ENCODE measurements at places on chromosomes 7 and 10.

DNA sequence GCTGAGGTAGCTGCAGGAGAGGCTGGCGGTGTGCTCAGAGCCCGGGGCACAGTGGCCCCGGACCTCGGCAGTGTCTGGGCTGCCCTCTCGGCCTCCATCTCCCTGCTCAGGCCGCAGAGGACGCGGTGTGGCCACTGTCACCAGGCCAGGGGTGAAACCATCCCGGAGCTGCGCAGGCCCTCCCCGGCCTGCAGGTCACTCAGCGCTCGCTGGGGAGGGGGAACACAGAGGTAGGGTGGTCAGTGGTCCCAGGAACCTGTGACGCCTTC, 49.8 kb upstream of the DAGLB start:
- DNase-seq: no peak

GRCh38 chr7:2033586-2034135, 199.1 kb downstream of the MAD1L1 start:
- DNase-seq: no peak

- no peak for DNase-seq
These were observed 29.5 kb upstream of the SLC29A3 start for GRCh38 chr10:71289421-71290130.

GRCh38 chr10:90269699-90270098, 568.3 kb downstream of the KIF20B start:
- DNase-seq: no peak

DNA sequence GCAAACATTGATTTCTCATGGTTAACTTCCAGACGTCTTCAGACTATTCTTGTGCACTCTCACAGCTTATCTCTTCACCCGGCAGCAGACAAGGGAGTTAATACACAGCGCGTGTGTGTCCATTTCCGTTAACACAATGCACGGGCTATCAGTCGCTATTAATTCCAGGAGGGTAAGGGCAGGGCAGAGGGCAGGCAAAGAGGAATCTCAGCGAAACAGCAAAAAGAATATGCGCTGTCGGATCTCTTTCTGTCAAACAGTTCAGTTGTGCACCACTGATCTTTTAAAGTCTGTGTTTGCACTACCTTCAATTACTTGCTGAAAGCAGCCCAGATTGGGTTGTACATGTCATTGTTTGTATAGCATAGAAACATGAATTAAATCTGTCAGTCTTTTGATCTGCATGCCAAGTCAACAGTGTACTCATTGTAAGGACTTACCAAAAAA, 41.1 kb upstream of the CABCOCO1 start:
- DNase-seq: no peak

DNA sequence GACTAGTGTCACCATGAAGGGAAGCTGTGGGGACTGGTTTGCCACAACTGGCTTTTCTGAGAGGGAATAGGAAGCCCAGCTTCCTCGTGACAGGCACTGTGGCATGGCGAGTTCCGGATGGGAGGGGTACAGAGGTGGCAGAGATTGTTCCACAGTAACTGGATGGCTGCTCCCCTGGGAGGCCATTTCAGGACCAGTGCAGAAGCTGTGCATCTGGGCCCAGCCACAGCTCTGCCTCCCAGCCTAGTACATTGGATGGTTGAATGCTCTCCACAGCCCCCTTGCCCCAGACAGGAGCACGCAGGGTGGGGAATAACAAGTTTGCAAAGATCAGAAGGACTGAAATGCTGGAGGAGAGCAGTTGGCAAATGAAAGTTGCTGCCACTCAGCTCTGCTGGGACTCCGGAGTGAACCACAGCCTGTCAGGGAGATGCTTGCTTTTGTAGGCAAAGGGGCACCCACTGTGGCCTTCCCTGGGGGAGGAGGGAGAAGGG, 51.8 kb downstream of the GSDME start:
- no peak for DNase-seq

DNA sequence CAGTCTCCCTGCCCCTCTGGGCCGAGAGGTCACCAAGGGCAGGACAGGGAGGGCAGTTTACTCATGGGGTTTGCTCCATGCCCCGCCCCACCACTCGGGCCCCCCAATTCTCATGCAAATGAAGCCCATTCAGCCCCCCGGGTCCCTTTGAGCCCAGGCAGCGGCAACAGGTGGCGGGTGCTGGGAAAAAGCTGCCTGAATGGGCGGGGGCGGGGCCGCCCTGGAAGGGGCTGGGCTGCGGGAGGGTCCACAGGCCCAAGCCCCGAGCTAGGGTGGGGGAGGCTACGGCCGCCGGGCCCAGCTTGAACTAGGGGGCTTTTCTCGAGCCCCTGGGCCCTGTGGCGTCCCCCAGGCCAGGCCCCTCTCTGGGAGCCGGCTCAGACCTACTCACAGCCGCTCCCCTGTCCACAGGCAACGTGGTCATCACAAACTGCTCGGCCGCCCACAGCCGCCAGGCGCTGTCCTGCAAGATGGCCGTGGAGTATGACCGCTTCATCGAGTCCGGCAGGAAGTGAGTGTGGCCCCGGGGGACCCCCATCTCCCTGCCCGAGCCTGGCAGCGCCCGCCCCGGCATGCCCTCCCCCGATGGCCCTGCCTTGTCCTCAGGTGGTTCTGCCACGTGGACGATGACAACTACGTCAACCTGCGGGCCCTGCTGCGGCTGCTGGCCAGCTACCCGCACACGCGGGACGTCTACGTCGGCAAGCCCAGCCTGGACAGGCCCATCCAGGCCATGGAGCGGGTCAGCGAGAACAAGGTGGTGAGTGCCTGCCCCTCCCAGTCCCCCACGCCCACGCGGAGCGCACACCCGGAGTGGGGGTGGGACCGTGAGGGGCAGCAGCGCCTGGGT, 5.5 kb downstream of the LFNG start:
- DNase-seq: no peak

DNA sequence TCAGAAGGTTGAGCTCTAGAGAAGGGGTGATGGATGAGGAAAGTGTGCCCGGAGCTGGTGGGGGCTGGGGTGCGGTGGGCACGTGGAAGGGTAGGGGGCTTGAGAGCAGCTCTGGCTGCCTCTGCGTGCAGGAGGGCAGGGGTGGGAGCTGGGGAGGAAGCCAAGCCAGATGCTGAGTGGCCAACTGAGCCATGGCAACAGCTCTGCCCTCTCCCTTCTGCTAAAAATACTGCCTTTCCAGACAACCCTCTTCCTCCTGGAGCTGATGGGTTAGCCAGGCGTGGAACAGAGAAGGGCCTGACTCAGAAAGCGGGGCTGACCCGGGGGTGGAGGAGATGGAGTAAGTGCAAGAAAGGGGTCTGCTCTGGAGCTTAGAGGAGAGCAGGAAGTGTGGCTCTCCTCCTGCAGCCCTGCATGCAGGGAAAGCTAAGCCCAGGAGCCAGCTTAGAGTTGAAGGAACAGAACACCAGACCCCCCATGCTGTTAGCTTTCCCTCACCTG, 114.6 kb upstream of the AGK start:
- DNase-seq: no peak

DNA sequence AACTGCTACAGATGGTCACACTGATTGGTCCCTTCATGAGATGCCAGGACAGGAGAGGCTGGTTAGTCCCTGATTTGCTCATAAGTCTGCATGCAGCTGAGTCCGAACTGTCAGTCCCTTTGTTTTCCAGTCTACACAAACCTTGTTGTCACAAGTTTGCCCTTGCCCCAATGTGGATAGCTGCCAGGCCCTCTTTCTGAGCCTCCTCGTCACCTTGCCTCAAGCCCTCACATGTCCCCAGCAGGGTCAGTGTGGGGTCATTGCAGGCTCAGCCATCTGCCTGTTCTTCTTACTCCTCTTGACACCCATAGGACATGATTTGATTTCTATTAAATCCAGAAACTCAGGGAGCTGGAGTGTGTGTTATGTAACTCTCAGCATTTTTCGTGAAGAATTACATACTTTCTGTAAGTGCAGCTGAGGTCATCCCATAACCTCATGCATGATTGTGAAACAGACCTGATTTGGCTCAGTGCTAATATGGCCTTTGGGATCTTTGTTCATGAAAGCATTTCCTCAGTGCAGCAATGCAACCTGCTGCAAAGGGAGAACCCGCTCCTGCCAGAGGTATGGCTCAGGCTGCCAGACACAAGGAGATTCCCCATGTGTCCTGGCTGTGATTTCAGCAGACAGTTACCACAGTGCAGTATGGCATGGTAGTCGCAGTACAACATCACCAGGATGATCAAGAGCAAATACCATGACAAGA, 70.0 kb upstream of the ZMIZ2 start:
- no peak for DNase-seq

DNA sequence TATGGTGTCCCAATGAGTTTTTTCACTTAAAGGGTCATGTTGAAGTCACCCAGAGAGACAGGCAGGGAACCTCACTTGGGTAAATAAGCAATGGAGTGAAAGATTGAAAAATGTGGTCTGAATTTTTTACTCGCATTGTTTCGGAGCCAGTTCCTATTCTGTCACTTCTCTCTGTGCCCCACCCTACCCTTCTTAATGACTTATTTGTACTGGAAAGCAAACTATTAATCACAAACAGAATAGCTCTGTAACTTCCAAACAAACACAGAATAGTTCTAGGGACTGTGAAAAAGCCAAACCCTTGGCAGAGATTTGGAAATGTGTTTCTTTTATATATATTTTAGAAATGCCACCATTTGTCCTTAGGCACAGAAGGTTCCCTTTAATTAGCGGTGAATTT, 76.0 kb downstream of the LRMDA start:
- DNase-seq: no peak

DNA sequence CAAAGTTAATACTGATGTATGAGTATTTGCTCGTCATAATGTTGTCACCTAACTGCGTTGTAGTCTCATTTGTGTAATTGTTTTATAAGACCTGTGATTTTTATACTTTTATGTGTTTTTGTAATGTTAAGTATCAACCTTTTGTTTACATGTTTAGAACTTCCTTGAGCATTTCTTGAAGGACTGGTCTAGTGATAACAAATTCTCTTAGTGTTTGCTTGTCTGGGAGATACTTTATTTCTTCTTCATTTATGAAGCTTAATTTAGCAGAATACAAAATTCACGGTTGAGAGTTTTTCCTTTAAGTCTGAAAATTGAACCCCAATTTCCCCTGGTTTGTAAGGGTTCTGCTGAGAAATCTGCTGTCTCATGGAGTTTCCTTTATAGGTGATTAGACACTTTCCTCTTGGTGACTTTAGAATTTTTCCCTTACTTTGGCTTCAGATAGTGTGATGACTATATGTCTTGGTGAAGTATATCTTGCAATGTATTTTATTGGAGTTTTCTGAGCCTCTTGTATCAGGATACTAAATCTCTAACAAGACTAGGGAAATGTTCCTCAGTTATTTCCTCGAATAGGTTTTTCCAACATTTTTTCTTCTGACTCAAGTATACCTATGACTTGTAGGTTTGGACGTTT, 154.9 kb downstream of the WDR11 start:
- DNase-seq: no peak

DNA sequence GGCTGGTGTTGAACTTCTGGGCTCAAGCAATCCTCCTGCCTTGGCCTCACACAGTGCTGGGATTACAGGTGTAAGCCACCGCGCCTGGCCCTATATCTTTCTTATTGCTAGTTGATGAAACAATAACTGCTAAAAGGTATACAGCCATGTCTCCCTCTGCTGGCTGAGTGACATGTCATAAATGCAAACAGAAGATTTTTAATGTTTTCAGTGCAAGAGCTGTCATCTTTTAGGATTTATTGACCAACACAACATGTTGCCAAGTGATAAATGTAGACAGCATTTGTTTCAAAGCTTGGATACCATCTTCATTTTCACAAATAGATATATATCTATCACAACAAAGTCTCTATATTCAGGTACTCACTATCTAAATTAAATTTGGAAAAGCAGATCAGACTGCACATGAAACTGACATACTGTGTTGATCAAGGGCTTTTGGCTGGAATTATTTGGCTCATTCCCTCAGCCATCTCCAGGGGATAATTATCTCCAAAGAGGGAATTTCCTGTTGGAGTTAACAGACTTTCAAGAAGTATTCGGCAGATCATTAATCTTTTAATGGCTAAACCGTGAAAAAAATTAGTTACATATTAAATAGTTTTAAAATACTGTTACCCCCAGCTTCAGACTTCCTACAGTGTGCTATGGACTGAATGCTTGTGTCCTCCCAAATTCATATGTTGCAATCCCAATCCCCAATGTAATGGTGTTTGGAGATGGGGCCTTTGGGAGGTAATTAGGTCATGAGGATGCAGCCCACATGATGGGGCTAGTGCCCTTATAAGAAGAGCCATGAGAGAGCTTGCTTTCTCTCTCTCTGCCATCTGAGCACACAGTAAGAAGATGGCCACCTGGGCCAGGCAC, 41.3 kb upstream of the SRPK2 start:
- DNase-seq: peak; percentile 64

Data from CD4-positive, alpha-beta T cell treated with Interleukin-1 beta for 1 hour (primary cell).